ENCODE measurements at places on chromosomes 6 and 20.

GRCh38 chr6:132866762-132867449 lies 52.5 kb downstream of the RPS12 start:
- no peak for DNase-seq

DNA sequence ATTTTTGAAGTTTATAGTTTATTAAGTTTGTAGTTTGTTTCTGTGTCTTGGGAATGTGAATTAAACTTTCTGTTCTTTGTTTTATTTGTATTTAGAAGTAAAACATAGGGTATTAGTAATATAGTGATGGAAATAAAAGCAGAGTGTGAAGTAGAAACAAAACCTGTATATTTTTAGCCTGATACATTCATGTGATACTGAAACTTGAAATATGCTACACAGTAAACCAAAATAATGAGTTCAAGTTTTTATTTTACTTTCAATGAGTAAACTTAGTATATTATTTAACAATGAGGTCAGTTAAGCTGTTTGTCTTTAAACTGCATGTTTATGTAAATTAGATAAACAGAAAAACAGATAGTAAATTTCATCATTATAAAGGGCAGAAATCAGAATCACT lies 1592.6 kb downstream of the GRIK2 start:
- DNase-seq, result no peak

DNA sequence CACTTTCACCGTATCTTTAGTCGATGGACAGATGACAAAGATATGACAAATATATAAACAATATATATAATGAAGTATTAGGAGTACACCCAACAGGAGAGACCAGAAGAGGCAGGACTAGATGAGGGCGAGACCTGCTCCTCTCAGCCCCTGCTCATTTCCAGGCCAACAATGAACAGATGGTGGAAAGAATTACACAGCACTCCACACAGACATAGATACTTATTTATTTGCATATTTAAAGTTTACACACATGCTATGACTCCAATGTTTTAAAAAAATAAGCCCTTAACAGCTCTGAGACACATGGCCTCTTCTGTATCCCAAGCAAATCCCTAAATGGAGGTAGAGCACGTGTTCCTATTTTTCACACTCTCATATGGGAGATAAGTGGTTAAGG lies 10.4 kb downstream of the FAM210B start:
- no peak for DNase-seq

DNA sequence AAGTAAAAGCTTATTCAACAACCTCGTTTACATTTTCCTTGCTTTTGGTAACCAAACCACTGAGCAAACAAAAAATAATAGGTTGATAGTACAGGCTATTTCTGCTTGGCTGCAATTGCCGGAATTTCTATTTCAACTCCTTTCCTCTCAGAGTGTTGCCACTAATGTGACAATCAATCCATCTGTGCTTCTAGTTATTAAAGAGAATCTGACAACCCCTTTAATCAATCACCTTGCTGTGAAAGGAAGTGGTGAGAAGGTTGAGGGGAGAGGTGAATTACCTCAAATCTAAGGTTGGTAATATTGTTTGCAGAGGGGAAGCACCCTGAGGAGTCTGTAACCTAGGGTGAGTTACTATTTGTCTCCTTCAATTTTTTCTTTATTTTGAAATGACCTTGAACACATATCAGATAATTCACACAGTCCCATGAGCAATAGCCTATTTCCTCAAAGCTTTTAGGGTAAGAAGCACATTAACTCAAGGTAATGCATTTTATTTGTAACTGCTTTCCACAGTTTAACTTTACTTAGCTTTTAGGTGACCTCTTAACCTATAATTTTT lies 603.4 kb downstream of the MMUT start:
- no peak for DNase-seq

DNA sequence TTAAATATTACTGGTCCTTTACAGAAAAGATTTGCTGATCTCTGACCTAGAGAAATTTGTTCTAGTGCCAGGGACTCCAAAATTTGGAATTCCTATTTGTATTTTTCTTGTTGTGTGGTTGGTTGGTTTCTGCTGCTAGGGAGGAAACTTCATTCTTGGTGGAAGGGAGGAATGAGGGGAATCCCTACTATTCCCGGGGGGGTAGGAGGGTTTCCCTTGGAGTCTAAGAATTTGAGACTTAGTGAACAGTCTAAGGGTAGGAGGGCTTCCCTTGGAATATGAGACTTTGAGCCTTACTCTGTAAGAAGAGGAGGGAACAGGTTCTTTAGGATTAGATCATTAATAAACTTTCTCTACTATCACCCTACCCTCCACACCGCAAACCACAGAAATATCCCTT lies 67.1 kb upstream of the ADGRF1 start:
- DNase-seq, result no peak

DNA sequence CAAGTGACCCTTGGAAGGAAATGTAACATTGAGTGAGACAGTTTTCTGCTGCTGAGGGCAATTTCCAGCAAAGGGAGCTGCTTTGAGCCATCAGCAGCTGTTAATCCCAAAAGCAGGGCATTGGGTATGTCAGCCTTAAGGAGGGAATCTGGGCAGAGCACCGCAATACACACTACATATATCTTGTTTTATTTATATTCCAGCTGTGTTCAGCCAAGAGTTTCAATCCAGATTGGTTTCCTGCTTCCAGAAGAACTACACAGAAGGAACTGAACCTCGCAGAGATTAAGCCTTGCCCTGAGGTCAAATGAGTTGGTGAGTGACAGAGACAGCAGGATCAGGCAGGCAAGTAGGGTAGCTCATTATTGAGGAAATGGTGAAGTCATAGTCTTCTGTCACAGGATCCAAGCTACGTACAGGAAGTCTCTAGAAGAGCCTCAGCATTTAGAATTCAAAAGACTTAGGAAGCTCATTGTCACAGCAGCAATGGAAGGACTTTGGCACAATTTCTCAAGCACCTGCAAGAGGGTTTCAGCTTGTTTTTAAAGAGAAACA lies 109.9 kb upstream of the HEY2 start:
- DNase-seq, result no peak

DNA sequence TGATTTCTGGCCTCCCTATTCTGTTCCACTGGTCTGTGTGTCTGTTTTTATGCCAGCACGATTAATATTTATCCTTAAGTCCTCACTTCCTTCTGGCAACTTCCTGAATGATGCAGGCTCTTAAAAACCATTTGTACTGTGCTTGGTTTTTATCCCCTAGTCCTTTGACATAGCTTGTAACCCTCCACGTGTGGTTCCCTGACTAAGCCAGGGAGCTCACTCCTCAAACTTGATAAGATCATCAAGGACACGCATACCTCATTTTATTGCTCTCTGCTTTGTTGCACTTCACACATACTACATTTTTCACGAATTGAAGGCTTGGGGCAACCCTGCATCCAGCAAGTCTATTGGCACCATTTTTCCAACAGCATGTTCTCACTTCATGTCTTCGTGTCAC lies 166.4 kb upstream of the UST start:
- no peak for DNase-seq

DNA sequence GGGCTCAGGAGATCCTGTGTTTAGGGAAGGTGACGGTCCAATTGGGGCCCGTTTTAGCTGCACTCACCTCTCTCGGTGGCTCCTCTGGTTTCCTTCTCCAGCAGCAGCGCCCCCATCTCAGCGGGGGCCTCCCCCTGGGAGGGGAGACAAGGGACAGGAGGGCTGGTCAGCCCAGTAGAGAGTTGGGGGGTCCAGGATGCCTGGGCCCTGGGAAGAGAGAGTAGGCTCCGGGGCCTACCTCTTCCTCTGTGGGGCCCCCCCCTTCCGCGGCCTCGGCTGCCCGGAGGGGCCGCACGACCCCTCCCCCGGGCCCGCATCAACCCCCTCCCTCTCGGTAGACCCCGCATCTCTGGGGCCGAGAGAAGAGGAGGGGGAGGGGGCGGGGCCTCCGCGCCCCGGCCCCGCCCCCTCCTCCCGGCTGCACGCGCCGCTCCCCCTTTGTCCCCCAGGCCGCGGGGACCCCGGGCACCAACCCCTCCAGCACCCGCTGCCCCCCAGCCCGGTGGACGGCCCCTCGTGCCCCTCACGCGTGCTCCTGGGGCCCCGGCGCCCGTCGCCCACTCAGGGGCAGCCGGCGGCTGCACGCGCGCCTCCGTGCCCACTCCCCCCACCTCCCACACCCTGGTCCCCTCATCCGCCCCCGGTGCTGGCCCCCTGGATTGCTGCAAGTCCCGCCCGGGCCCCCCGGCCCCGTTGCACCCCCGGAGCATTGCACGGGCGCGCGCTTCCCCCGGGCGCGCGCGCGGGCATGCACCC lies 464 bp downstream of the EHMT2 start:
- no peak for DNase-seq

- DNase-seq, result no peak
Observed at GRCh38 chr6:18330548-18331081, 56.5 kb upstream of the RNF144B start.

- peak; percentile 27 for DNase-seq
Observed at GRCh38 chr6:118650582-118651281, 659 bp downstream of the CEP85L start.

GRCh38 chr20:58596750-58597248 lies 54.3 kb upstream of the STX16 start:
- no peak for DNase-seq

DNA sequence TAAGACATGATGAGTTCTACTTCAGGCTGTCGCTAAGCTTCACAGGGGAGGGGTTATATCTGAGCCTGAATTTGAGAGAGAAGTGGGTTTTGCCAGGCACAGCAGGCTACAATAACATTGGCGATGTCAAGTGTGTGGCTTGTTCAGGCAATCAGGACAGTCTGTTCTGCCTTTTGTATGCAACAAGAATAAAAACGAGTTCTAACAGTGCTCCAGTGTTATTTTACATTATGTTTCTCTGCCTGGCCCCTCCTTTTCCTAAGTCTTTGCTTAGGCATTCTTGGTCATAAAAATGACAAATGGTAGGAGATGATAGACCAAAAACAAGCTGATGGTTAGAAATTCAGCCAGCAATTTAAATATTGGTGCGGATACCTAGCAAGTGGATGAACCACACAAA lies 26.8 kb downstream of the PAQR8 start:
- DNase-seq, result no peak

- no peak for DNase-seq
Observed at GRCh38 chr6:15974817-15975216, 154.1 kb upstream of the MYLIP start.

DNA sequence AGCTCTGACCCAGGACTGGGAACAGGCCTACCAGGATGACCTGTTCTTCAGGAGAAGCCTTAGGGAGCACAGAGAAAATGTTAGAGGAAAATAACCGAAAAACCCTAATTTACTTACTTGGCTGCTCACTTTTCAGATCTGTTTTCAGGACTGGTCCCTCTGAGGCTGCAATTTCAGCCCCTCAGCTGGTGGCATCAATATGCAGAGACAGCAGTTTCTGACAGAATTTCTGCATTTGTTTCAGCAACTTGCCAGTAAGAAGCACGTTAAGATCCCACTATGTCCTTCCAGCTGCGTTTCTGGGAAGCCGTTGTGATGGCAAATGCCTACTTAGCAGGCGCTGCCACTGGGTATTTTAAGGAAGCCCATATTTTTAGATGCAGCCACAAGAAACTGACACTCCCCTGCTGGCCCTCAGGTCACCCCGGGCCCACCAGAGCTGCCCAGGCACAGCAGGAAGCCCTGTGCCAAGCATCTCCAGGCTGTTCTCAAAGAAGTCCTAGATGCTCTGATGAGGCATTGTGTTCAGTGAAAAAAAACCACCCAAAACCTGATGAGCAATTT lies 7.5 kb downstream of the YTHDF1 start:
- no peak for DNase-seq

DNA sequence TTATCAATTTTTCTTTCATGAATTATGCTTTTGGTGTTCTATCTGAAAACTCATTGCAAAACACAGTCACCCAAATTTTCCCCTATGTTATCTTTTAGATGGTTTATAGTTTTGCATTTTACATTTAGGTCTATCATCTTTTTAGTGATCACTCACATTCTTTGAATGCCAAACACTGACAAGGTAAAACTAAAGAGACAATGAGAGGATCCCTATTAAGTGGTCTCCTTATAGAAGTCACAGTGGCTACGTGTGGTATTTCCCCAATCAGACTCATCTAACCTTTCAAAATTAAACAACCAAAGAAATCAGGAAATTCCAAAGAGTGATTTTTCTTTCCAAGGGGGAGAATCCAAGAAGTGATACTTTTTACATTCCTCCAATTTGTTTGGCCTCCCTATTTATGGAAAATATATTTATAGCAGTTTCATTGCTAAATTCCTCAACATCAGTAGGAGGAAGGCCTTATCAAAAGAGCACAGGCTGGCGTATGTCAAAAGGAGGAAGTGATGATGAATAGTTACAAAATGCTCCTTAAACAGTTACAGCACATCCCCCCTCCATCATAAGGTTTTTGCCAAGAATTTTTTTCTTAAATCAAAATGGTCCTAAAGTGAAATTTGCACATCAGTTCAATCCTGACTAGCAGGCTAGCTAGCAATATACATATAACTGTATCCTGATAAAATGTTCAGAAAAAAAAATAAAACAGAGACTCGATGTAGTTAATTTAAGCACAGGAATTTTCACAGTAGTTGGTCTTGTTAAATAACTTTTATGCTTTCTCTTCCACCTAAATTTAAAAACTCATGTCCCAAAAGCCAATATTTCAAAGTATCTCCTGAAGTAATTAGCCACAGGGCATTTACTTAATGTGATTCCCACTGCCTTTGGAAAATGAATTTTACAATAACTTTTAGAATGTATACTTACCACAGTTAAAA lies 76.2 kb upstream of the IPCEF1 start:
- no peak for DNase-seq

DNA sequence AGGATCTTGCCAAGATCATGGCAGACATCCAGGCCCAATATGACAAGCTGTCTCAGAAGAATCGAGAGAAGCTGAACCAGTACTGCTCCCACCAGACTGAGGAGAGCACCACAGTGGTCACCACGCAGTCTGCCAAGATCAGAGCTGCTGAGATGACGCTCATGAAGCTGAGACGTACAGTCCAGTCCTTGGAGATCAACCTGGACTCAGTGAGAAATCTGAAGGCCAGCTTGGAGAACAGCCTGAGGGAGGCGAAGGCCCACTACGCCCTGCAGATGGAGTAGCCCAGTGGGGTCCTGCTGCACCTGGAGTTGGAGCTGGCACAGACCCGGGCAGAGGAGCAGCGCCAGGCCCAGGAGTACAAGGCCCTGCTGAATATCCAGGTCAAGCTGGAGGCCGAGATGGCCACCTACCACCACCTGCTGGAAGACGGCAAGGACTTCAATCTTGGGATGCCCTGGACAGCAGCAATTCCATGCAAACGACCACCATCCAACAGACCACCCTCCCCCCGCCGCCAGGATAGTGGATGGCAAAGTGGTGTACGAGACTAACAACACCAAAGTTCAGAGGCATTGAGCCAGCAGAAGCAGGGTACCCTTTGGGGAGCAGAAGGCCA lies 44.7 kb upstream of the GRM4 start:
- no peak for DNase-seq

GRCh38 chr6:54018722-54019121 lies 92.5 kb upstream of the MLIP start:
- DNase-seq, result no peak

DNA sequence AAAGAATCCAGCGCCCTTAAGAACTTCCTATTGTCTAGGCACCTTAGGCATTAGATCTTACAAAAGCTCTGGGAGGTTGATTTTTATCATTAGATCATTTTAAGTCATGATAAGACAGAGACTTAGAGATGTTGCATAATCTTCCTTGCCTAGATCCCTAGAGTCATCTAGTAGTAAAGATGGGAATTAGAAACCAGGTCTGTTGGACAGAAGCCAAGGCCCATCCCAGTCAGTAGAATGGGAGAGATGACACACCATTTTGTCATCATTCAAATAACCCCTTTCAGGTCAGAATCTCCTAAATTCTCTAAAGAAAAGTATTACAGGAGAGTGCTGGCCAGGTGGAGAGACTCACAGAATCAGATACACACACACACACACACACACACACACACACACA lies 579.1 kb downstream of the BMP2 start:
- no peak for DNase-seq
